ENCODE measurements at places on chromosomes 5 and 9. TPM values are rescaled to one million over a fixed set of nuclear protein-coding genes. Genes with fewer than 3 reads are reported as not detected.

LRRC70 gene
- 0.65 TPM for total RNA-seq

PCDHAC1 gene
- total RNA-seq: 0.39 TPM

RASEF gene
- 0.33 TPM for total RNA-seq

PWWP2A gene
- 14.7 TPM for total RNA-seq

PCDHA1 gene
- total RNA-seq: not detected

DRD1 gene
- not detected for total RNA-seq

DNM1 gene
- 5.6 TPM for total RNA-seq

HRH2 gene
- not detected for total RNA-seq

NIM1K gene
- 0.33 TPM for total RNA-seq

ZNF462 gene
- total RNA-seq: 17.0 TPM

LCN12 gene
- not detected for total RNA-seq

SLIT3 gene
- total RNA-seq: 3.9 TPM

PCDHB16 gene
- 0.11 TPM for total RNA-seq

ANKRD34B gene
- total RNA-seq: not detected

TRMT10B gene
- total RNA-seq: 1.7 TPM

PCDHGB4 gene
- 12.0 TPM for total RNA-seq

ARID3C gene
- total RNA-seq: not detected

C9orf50 gene
- 0.39 TPM for total RNA-seq

GDNF gene
- total RNA-seq: under 0.01 TPM

BRD3 gene
- total RNA-seq: 5.6 TPM

ARHGEF28 gene
- 0.33 TPM for total RNA-seq

NKD2 gene
- total RNA-seq: not detected

KIAA0825 gene
- 5.9 TPM for total RNA-seq

SLU7 gene
- total RNA-seq: 64.0 TPM

All from placental epithelial cell (primary cell).